ENCODE measurements at places on chromosomes 13 and 19.

DNA sequence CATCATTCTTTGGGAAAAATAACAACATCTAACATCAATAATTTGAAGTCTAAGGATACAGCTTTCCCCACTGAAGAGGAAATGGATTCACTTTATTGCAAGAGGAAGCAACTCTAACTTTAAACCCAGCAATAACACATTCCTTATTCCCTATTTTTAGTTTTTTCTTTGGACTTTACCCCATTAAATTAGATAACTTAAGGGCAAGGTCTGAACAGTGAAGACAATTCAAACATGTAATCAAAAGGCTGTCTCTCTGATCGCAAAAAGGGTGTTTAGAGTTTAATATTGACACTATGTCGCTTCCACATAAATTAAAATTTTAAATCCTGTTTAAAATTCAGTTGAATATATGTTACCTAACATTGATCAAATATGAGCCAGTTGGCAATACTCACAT lies 10.1 kb downstream of the EDNRB start:
- no peak for DNase-seq

DNA sequence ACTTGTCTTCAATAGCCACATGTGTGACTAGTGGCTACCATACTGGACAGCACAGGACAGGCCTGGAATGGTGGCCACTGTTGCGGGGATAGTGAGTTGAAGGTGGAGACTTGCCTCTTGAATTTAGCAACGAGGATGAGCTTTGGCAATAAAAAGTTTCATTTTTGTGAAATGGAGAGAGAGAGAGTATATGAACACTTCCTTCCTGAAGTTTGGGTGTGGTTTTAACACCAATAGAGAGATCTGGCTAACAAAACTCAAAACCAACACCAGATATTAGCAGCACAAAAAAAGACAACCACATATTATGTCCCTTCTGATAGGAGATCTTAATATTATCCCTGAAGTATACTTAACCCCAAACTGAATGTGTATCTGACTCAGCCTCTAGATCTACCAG lies 6.3 kb upstream of the LRFN3 start:
- DNase-seq = no peak

GRCh38 chr19:31139871-31140505 lies 209.2 kb downstream of the TSHZ3 start:
- no peak for DNase-seq

DNA sequence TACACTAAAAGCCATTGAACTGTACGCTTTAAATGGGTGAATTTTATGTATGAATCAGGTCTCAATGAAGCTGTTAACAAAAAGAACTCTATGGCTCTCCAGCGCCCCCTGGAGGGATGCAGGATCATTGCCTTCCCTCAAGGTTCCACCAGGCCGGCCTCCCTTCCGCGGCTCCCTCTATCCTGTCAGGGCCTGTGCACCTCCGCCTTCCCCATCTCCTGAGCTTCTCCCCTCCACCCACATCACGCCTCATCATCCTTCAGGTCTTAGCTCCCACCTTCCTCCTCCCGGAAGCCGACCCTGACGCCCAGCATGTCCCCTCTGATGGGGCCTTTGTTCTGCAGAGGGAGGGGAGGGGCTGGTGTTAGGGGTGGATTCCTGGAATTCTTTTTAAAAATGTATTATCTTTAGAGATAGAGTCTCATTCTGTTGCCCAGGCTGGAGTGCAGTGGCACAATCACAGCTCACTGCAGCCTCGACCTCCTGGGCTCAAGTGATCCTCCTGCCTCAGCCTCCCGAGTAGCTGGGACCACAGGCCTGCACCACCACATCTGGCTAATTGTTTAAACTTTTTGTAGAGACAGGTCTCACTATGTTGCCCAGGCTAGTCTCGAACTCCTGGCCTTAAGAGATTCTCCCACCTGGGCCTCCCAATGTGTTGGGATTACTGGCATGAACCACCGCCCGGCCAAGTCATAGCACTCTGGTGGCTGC lies 27.7 kb downstream of the MEIS3 start:
- peak; percentile 55 for DNase-seq
